ENCODE measurements at places on chromosomes 11 and 22.
A peak's percentile ranks its signal among the peaks of the same experiment; 100 is the strongest.

DNA sequence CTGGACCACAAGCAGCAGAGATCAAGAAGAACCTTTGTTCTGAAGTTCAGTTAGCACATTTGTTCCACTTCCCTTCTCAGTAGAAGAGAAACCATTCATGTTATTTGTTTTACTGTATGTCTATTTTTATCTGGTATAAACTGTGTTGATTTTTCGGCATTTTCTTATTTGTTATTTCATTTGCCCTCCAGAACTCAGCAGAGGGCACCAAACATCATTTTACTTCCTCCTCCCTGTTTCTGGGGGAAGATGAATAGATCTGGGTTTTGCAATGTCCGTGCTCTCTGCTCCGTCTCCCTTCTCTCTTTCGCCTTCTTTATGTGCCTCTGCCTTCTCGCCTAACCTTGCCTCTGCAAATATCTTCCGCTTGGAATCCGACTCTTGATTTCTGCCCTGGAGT lies 366.9 kb downstream of the NTM start:
- DNase-seq: no peak

DNA sequence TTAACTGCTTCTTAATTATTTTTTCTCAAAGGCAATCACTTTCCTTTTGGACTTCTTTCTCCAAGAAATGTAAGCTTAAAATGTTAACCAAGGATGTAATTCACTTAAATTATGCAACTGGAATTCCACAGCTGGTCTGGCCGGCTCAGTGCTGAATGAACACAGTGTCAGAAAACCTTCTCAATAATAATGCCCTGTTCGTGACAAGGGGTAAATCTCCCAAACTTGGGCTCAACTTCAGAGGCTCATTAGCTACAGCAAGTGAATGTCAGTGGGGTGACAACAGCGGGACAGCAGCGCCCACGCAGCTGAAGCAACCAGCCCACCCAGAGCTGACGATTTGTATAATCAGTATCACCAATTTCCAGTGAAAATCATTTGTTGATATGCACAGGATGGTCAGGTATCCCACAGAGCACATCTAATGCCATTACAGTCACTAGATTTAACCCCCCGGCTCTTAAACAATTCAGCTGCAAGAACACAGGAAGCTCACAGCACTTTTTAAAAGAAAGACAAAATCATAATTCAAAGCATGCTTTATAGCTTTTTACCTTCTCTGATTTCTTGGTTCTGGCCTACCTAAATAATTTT lies 704.8 kb downstream of the DLG2 start:
- no peak for DNase-seq

DNA sequence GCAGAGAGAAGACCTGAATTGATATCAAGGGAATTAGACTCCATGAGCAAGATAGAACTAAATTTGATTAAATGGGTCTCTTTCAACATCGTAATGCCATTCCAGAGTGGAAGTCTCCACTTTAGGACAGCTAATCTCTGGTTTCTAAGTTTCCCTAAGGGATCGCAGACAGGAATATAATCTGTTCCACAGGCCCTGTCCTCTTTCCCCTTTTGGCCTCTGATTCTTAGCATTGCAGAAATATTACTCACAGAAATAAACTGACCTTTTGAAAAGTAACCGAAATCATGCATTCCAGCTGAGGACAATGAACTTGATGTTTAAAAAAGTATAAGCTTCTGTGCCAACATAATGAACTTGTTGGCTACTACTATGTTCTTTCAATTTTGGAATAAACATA lies 227.8 kb downstream of the ETS1 start:
- no peak for DNase-seq

DNA sequence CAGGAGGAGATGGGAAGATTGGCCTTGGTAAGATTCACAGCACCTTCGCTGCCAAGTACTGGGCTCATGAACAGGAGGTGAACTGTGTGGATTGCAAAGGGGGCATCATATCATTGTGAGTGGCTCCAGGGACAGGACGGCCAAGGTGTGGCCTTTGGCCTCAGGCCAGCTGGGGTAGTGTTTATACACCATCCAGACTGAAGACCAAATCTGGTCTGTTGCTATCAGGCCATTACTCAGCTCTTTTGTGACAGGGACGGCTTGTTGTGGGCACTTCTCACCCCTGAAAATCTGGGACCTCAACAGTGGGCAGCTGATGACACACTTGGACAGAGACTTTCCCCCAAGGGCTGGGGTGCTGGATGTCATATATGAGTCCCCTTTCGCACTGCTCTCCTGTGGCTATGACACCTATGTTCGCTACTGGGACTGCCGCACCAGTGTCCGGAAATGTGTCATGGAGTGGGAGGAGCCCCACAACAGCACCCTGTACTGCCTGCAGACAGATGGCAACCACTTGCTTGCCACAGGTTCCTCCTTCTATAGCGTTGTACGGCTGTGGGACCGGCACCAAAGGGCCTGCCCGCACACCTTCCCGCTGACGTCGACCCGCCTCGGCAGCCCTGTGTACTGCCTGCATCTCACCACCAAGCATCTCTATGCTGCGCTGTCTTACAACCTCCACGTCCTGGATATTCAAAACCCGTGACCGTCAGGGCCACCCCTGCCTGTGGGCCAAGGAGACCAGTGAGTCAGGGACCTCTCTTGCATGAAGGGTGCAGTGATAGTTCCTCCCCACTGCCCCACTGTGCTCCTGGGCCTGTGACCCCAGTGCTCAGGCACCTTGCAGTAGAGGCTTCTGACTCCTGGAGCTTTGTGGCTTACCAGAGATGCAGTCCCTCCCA lies 83.6 kb downstream of the BCR start:
- peak; percentile 55 for DNase-seq

DNA sequence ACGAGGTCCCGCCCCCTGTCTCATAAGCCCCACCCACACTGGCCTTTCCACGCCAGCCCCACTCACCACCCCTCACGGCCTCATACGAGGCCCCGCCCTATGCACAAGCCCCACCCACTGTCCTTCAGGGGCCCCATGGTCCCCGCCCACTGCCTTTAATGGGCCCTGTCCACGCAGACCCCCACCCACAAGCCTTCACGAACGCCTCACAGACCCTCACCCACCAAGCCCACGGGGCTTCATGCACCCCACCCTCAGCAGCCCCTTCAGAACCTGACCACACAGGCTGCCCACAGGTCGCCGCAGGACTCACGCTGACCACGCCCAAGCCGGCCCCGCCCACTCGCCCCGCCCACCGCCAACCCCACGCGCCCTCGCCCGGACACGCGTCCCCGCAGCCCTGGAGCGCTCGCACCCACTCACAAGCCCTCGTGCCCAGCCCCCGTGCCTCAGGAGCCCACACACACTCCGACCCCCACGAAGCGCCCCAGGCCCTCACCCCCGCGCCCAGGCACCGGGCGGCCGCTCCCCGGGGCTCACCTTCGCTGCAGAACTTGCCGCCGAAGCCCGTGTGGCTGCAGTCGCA lies 10.5 kb downstream of the NRXN2 start:
- DNase-seq: no peak

DNA sequence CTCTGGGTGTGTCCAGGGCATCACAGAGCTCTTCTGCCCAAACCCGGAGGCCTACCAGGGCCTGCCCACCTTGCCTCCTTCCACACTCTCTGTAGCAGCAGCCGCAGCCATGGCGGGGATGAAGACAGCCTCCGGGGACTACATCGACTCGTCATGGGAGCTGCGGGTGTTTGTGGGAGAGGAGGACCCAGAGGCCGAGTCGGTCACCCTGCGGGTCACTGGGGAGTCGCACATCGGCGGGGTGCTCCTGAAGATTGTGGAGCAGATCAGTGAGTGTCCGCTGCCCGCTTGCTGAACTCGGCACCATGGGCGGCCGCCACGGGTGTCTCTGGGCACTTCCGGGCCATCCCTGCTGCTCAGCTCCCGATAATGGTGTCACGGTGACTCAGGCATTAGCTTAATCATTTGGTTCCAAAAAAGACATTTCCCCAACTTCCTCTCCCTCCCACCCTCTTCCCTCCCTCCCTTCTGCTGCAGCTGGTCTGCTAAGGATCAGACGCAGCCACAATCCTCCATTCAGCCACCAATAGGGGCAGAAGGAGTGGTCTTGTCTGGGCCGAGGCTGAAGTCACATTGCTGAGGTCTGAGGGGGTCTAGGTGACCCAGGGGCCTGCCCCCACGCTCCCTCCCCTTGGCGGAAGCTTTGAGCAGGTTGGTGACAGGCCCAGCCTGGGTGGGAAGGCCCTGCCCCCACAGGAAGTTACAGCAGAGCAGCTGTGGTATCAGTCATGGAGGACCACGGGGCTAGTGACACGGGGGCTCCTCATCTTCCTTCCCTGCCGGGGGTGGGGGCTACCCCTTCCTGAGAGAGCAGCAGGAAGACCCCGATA lies 950 bp downstream of the FERMT3 start:
- peak; percentile 73 for DNase-seq

DNA sequence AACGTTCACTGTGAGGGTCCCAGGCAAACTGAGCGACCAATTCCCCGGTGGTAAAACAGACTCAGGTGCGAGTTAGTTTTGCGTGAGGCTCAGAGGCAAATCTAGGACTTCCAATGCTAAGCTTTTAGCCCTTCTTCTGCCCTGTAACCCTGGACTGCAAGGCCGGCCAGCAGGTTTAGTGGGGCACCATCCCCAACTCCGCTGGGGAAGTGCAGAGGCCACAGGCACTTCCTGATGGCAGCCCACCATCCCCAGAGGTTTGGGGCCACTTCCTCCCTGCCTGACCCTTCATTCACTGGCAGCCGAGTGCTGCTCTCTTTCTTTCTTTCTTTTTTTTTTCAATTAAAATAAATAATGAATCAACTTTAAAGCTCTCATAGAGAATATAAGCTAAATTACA lies 124.6 kb upstream of the B3GAT1 start:
- DNase-seq: no peak

GRCh38 chr11:28401446-28401845 lies 293.3 kb downstream of the METTL15 start:
- DNase-seq: no peak

- no peak for DNase-seq
Measured at GRCh38 chr22:41501209-41501608, 32.3 kb downstream of the ACO2 start.

All from activated T-cell treated with anti-CD3 and anti-CD28 coated beads, Interleukin-2, amount 50 U/mL, for 1 hour (primary cell).